T-helper 2 cell treated with Interferon-gamma antibody and Interleukin-4, amounts not matched to agents 5 μg/mL and 100 μg/mL, for 36 hours (primary cell): ENCODE measurements at places on chromosomes 1 and 21.

GRCh38 chr1:200888349-200888838, 6.3 kb upstream of the INAVA start:
- peak; percentile 65 for DNase-seq

DNA sequence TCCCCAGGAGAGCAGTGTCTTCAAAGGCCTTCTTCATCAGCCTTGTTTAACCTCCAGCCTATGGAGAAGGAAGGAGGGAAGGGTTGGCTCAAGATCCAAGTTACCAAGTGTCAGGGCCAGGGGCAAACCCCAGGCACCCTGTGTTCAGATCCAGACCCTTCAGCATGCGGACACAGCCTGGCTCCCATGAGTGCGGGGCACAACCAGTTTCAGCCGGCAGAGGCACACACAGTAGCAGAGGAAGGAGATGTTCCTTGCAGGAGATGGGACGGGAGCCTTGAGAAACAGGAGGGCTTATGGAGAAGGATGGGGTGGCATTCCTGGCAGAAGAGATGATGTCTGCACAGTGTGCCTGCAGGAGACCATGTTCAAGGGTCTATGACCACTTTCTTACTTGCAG, 161.7 kb upstream of the EDN2 start:
- DNase-seq, result no peak

DNA sequence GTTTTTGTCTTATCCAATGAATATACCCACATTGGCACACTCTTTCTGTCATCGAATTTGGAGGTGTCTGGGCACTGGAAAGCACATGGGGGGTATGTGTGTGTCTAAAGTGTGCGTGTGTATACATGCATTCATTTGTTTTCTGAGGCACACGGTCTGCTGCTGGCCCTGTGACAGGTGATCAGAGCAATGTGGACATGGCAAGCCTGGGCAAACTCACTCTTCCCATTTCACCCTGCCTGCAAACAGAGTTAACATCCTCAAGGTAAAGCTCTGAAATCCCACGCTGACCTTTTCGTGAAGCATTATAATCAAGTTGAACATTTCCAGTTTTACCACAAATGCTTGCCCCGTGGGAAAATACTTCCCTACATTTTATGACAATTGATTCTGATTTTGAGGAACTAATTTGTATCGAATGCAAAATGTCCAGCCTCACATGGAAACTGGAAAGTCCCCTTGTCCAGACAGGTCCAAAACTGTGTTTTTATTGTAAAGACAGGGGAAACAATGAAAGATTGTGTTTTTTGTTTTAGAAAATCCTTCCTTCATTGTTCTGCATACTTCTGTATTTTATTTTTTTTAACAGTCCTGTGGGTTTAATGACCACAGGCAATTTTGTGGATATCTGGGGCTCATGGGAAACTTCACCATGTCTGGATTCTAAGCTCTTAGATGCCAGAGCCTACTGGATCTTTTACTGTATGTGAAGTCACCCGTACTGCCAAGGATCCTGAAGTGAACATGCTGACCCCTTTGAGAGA, 160.9 kb downstream of the PBX1 start:
- DNase-seq, result no peak

DNA sequence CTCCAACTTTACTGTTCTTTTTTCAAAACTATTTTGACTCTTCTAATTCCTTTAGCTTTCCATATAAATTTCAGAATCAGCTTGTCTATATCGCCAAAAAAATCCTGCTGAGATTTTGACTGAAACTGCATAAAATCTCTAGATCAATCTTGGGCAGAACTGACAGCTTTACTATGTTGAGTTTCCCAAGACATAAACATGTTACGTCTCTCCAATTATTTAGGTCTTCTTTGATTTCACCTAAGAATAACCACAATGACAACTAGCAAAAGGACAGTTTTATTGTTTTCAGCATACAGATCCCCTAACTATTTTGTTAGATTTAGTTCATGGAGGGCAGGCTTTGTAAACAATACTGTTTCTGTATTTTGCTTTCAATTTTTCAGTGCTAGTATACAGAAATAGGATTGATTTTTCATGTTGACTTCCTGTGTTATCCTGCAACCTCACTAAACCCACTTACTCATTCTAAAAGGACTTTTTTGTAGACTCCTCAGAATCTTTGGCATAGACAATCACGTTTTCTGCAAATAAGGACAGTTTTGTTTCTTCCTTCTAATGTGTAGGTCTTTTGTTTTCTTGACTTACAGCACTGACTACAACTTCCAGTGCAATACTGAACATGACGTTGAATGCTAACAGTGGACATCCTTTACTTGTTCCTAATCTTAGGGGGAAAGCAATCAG, 63.4 kb downstream of the NPHP4 start:
- DNase-seq, result no peak

- peak; percentile 21 for DNase-seq
These were observed 414 bp downstream of the TMEM51 start for GRCh38 chr1:15153842-15154479.

DNA sequence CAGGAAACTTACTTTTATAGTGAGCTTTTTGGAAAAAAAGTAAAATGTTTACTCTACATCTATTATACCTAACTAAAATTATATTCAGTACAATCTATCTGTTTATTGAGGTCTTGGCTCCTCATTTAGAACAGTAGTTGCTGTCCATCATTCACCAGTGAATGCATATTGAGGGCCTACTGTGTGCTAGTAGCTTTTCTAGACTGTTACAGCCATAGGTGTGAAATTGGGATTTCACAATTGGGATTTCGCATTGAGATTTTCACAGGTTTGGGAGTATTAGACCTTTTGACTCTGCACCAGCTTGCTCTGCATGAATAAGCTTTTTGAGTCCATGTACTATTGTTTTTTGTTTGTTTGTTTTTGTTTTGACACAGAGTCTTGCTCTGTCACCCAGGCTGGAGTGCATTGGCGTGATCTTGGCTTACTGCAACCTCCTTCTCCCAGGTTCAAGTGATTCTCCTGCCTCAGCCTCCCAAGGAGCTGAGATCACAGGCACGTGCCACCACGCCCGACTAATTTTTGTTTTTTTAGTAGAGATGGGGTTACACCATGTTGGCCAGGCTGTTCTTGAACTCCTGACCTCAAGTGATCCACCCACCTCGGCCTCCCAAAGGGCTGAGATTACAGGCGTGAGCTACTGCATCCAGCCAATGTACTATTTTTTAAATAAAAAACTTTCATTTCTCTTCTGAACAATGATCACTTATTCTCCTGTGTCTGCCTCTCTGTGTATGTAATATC, 47.2 kb upstream of the ERRFI1 start:
- no peak for DNase-seq

- no peak for DNase-seq
These were observed 10.8 kb downstream of the PLA2G2D start for GRCh38 chr1:20108366-20109123.

GRCh38 chr1:203214871-203215270, 14.6 kb downstream of the CHIT1 start:
- DNase-seq, result no peak
